ENCODE measurements at places on chromosomes 1 and 21. TPM values are rescaled to one million over a fixed set of nuclear protein-coding genes. Genes with fewer than 3 reads are reported as not detected.
A peak's percentile ranks its signal among the peaks of the same experiment; 100 is the strongest.

The EEIG2 gene
- total RNA-seq: 3.4 TPM

The RXFP4 gene
- total RNA-seq: not detected

GRCh38 chr1:209354111-209354839 lies 229.2 kb upstream of the CAMK1G start:
- ATAC-seq: peak; percentile 87

DNA sequence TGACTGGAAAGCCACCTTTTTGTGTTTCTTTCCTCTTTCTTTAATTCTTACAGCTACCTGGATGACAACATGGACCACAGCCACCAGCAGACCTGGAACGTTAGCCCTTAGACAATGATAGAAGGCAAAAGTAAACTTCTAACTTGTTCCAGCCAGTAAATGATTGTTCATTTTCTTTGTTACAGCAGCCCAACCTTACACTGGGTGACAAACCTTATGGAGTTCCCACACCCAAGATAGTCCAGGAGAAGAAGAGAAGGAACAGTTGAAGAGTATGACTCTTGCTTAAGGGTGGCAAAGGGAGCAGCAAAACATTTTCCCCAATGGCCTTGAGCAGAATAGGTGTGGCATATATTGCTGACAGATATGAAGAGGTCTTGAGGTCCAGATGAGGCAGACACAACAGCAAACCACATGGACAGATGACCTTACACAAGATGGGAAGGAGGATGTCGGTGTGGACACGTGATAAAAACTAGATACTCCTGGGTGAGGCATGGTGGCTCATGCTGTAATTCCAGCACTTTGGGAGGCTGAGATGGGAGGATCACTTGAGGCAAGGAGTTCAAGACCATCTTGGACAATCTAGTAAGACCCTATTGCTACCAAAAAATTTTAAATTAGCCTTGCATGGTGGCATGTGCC lies 11.8 kb upstream of the FAM76A start:
- ATAC-seq: peak; percentile 45

- ATAC-seq: peak; percentile 75
These were observed 41.2 kb downstream of the GADD45A start for GRCh38 chr1:67726224-67726623.

DNA sequence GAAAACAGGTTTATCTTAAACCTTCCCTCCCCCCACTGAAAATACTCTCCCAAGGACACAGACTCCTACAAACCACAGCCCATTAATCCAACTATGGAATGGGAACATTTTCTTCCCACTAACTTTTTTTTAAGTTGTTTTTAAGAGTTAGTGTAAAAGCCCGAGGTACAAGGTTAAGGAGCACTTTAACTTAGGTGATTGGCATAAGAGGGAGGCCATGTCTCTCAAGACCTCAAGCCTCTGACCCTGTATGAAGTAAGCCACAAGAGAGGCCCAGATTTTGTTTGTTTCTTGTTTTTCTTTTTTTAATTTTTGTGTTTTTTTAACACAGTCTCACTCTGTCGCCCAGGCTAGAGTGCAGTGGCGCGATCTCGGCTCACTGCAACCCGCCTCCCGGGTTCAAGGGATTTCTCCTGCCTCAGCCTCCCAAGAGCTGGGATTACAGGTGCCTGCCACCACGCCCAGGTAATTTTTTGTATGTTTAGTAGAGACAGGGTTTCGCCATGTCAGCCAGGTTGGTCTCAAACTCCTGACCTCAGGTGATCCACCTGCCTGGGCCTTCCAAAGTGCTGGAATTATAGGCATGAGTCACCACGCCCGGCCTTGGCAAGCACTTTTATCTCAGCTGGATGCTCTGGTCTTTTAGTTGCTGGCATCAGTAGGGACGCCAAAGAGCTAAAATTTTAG lies 14.4 kb downstream of the ARMH1 start:
- no peak for ATAC-seq

Measured in esophagus mucosa (tissue), 1 donor.